ENCODE measurements at places on chromosomes 11 and 22.
A peak's percentile ranks its signal among the peaks of the same experiment; 100 is the strongest.

DNA sequence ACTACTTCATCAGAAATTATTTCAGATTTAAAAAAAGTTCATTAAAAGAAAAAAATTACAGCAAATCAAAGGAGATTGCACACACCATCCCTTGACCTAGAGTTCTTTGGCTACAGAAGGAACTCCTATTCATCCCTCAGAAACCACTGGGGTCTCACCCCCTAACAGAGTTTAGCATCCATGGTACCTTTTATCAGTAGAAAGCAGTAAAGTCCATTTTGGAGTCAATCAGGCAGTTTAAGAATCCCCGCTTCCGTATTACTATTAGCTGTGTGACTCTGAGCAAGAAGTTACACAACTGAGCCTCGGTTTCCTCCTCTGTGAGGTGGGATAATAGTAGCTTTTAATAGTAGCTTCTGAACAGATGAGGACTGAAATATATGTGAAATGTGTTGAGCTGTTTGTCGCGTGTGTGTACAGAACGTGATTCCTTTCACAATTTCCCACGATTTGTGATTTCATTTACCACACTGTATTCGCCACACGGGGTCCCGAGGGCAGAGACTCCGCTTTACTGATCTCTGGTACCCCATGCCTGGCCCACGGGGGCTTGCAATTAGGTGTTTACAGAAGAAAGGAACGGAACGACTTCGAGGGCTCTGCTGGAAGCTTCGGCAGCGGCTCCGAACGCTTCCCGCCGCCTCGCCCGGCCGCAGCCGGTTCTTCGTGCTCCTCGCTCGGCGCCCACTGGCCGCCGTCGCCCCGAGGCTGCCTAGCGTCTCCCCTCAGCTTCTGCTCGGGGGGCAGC lies 72.5 kb upstream of the ZBED5 start:
- DNase-seq: peak; percentile 51

DNA sequence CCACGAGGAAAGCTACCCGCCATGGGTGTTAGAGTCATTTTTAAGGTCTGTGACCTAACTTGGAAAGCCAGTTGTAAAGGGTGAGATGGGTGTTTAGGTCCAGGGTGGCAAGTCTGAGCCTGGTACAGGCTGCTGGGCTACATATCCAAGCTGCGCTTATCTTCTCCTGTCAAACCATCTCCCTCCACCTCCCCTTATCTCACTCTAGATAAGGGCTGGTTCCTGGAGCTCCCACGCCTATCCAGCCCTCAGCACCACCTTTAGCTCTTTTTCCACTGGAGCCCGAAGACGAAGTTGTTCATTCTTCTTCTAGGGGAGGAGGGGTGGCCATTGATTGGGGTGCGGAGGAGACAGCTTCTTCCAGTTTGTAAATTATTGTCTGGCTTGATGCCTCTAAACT lies 48.5 kb downstream of the MICAL2 start:
- DNase-seq: no peak

DNA sequence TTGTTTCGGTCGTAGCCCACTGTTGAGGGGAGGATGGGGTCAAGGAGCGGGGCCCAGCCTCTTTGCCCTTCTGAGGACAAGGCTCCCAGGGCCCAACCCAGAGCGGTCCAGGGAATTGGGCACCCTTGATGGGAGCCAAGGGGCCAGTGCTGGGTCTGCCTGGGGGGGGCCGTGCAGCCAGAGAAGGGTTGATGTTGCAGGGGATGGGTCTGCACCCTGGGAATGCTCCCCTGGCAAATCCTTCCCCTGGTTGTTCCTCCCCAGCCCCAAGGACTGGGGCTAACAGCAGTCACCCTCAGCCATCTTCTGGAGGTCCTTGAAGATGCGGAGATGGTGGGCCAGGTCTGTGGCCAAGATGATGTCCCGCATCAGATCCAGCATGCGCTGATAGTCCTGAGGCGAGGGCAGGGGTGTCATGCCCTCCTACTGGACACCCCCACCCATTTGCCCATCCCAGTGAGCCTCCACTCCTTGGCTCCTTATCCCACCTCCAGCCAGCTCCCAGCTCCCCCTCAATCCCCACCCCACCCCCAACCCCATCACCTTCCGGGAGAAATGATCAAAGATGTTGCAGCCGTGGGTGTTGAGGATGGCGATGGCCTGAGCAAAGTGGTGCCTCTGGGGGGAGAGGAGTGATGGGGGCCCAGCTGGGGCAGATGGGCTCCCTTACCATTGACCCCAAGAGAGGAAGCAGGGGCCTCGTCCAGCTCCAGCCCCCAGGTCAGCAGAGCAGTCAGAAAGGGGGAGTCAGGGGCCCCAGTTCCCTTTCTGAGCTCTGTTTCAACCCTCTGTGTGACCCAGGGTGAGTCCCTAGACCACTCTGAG lies 95.0 kb downstream of the PDE2A start:
- DNase-seq: no peak

DNA sequence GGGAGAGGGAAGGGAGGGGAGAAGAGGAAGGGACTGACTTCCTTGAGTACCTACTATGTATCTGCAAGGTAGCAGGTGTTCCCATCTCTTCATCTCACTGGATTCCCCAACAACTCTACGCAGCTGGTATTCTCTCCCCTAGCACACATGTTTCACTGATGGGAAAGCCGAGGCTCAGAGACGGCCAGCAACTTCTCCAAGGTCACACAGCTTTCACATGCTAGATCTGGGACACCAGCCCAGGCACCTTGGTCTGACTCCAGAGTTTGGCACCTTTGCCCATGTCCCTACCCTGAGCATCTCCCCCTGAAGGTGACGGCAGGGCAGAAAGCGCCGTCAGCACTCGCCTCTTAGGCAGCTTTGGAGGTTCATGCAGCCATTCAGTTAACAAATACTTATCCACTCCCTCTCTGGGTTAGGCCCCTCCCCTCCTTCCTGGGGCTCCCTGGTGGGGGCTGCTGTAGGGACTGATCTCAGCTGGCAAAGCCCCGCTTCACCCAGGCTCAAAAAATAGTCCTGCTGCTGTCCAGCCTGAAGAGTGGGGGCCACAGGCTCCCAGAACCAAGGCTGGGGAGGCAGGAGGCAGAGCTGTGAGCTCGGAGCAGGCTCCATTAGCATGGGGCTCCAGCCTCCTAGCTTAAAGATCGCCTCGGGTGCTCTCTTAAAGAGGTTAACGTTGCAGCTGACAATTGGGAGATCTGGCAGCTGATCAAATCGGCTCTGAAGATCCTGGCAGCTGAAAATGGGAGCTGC lies 79.4 kb downstream of the IGLL1 start:
- DNase-seq: peak; percentile 69

GRCh38 chr22:46008291-46008690 lies 31.3 kb upstream of the WNT7B start:
- no peak for DNase-seq

DNA sequence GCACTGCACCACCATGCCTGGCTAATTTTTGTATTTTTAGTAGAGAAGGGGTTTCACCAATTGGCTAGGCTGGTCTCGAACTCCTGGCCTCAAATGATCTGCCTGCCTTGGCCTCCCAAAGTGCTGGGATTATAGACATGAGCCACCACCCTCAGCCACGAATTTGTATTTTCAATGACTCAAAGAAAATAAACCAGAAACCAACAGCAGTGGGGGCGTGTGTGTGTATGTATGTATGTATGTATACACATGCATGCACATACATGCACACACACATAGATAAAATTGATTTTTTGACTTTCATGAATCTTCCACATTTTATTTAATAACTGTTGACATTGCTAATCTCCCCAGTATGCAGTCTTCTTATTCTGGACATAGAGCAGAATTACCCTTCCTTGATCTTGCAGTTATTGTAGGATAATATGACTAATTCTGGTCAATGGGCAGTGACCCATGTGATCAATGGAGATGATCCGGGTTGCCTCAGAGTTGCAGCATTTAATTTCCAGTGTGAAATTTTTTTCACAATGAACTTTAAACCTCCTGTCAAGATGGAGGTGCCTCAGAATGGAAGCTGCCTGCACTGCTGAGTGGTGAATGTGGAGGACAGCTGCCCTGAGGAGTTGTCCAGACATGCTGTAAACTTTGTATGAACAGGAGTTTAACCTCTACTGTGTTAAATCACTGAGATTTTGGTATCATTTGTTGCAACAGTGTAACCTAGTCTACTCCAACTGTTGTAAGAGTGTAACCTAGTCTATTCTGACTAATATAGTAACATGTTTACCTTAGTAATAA lies 12.8 kb upstream of the PTPN5 start:
- no peak for DNase-seq

GRCh38 chr11:35412285-35412684 lies 7.1 kb downstream of the SLC1A2 start:
- no peak for DNase-seq

- DNase-seq: no peak
Measured at GRCh38 chr11:88312628-88313027, 24.9 kb downstream of the CTSC start.

DNA sequence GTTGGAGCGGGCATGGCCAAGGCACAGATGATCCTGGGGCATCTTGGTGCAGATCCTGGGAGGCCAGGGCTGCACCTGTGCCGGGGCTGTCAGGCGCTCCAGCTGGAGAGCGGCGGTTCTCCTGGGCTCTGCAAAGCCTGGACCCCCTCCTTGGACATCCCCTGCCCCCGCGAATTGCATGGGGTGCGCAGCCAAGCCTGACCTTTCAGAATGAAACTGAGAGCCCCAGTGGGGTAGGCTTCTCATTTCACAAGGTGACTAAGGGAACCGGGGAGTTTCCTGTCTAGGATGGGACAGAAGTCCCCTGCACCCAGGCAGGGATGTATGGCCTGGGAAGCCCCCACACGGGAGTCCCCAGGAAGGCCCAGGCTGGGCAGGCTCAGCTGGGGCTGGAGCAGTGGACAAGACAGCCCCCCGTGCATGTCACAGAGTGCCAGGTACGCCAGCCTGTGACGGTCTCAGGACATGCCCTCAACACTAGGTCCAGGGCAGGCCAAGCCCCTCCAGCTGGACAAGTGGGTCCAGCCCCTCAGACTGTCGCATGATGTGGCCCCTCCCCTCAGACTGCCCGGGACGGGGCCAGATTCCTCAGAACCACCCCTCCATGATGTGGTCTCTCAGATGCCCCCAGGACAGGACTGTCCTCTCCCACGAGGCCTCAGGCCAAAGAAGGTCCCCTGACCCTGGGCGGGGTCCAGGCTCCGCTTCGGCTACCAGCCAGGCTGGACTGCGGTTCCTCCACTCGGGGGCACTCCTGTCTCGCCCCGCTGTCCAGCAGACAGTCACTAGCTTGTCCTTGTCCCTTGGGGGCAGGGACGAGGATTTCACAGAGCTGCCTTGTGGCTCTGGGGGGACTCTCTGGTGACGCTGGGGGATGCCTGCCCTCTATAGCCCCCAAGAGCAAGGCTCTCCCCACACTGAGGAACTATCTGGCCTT lies 2.3 kb downstream of the LSP1 start:
- DNase-seq: no peak

DNA sequence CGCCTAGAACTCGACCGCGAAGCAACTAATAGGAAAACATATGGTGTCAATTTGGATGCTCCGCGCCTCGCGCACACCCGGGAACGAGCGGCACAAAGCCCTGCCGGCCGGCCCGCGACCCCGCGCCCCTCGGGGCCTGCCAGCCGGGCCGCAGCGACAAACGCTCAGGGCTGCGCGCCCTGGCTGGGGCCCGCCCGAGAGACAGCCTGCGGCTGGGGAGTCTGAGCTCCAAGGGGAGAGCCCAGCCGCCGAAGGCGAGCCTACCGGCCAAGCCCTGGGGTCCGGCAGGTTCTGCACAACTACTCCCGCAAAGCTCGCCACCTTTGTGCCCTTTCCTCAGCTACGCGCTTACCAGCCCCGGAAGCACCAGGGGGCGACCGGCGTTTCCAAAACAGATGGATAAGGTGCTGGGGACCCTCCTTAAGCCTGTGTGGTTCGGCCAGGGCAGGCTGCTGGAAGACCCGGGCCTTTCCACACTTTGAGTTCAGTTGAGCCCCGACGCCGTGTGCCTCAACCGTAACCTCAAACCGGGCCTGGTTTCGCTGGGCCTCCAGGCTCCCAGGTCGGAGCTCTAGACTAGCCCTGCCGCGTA lies 6.0 kb downstream of the PAX6 start:
- DNase-seq: no peak

GRCh38 chr11:117839936-117840813 lies 15.6 kb upstream of the FXYD2 start:
- DNase-seq: no peak

- DNase-seq: peak; percentile 90
Measured at GRCh38 chr11:126284829-126285228, 1.9 kb downstream of the TIRAP start.

DNA sequence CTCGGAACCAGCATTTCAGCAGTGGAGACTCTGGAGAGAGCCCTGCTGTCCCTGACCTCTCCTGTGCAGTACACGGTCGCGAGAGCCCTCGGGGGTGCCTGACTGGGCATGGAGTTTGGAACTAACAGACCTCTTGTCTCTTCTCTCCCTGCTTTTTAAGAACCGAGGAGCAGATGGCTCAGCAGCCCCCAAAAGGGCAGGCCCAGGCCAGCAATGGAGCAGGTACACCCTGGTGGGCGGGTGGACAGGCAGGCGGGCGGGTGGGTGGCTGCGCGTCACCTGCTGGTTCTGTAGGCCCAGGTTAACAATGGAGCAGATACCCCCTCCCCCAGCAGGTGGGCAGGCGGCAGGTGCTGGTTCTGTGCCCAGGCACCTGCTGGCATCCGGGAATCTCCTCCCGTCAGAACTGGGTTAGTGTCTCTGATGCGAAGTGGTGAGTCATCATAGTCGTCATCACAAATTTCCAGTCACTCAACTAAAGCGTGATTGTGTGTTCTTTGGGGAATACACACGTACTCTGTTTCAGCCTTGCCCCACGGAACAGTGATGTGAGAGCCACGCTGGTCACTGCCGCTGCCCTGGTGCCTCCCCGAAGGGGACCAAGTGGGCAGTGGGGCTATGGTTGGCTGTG lies 41.1 kb downstream of the GRAMD4 start:
- DNase-seq: peak; percentile 77

DNA sequence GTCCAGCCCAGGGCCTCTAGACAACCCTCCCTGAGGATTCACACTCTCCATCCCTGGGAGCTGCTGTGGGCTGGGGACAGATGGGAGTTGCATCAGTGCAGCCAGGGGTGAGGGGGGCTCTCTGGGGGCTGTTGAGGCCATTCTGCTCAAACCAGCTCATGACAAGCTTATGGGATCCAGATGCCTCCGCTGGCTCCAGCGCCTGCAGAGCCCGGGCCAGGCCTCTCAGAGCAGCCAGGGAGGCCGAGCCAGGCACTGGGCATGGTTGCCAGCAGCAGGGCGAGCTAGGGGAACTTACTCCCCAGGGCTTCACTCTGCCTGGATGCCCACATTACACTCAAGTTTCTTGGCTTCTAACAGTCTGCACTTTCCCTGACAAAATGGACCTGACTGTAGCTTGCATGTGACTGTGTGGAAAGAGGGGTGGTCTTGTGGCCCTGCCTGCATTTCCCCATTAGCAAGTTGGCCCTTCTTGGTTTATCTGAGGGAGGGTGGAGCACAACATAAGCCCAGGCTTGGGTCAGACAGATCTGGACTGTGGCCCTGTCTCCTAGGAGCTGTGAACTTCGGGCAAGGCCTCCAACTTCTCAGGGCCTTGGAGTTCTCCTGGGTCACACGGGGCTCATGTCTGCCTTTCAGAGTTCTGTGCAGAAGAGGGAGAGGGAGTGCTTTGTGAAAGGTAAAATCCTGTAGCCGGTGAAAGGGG lies 34.5 kb upstream of the CYB5R3 start:
- DNase-seq: no peak

DNA sequence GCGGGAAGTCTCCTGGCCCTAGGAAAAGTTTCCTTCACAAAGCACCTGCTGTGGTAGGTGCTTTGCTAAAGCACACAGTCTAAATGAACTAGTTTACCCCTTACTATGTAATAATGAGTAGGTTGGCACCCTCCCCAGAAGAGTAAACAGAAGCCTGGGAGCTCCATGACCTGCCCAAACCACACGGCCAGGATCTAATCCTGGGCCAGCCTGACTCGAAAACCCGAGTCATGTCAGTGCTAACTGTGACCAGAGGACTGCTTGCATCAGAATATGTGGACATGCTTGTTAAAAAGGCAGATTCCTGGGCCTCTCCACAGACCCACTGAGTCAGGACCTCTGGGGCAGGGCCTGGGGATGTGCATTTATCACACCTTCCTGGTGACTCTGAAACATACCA lies 67.7 kb downstream of the PANX1 start:
- no peak for DNase-seq

All from NCI-H345 (cell line).